ENCODE measurements at places on chromosomes 1 and 21.

GRCh38 chr1:201061049-201061448 is 37.5 kb upstream of the KIF21B start:
- DNase-seq: no peak

GRCh38 chr1:77465139-77465538 is 183.3 kb downstream of the AK5 start:
- DNase-seq: no peak

GRCh38 chr1:112141923-112142322 is 152.5 kb upstream of the KCND3 start:
- no peak for DNase-seq

DNA sequence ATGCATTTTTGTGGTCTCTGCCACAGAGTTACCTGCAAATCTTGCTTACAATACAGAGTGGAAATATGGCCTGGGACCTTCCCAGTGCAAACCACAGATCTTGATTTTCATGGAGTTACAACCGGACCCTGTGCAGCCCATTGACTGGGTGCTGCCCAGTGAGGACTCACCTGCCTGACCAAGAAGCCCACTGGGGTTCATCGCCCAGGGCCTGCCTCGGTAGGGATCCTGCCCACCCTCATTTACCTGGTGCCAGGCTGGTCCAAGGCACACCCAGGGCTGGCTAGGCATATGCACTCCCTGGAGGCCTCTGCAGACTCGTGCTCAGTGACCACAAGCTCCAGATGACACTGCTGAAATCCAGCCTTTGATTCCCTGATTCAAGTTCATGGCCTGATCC is 572.7 kb downstream of the NPHP4 start:
- DNase-seq: no peak

DNA sequence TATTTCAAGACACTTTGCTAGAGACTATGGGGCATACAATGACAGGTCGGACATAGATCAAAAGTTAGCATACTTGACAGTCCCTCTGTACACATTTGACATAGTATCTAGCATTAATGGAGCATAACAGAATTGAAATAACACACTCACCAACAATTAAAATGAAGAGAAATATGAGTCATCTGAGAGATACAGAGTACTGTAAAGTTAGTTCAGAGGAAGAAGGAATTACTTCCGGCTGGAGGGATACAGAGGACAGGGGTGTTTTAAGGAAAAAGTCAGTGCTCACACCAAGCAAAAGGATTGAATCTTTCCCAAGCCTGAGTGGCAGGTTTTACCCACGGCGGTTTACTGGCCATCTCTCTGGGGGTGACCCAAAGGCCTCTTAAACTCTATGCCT is 2.4 kb downstream of the ZMYND12 start:
- DNase-seq: no peak

DNA sequence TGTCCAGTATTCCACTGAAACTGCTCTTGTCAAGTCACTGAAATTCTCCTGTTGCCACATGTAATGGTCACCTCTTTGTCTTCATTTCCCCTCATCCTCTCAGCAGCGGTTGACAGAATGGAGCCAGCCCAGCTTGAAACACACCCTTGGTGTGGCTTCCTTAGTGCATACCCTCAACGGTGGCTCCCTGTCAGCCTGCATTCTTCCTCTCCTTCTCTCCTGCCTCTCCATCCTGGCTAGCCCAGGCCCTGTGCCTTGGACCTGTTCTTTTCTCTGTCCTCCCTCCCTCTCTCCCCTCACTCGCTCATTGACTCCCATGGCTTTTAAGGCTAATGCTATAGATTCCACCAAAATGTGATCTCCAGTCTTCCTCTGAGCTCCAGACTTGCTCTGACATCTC is 3.7 kb downstream of the FCMR start:
- no peak for DNase-seq

DNA sequence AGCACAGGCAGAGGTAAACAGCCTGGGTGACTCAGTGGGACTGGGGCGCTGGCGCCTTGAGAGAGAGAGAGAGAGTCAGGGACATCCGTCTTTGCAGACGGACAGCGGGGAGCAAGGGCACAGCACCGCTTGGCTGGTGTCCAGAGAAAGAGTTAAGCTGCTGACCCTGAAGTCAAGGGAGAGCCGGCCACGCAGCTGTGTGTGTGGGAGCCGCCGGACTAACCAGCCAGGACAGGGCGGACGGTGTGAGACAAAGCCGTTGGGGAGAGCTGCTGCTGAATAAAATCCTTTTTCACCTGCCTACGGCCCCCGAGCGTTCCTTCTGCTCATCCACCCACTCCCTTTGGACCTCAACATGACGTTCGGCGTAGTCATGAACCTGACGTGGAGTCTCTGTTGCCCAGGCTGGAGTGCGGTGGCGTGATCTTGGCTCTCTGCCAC is 14.5 kb downstream of the CFAP74 start:
- DNase-seq: no peak

DNA sequence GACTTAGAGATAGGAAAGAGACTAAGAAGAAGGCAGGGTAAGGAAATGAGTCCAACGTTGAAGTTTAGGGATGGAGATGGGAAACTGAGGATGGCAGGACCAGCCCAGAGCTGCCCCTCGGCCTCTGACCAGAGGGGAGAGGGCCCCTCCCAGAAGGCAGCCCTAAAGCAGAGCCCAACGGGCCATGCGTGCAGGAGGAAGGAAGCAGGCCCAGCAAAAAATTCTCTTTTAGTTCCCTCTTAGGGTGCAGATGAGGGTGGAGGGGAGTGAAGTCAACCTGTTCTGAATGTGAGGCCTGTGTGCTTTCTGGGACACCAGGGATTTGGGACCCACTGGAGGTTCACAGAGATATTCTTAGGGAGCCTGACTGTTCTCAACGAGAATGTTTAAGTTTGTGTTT is 225.4 kb downstream of the RHOU start:
- DNase-seq: no peak

DNA sequence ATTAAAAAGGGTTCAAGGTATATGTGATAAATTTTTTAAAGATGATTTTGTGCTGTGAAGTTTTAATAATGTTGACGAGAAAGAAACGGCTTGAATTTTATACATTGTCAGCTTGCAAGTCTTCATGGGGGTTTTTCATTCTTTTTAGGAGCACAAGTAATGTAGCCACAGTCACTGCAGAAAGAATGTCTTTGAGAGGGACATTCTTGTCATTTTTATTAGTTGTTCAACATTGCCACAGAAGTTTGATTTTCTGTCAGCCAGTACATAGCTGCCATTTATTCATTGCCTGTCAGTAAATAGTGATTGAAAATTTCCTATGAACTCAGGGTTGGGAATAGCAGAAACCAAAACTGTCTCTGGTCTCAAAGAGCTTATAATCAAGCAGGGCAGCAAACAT is 156.3 kb downstream of the DHRS3 start:
- no peak for DNase-seq

DNA sequence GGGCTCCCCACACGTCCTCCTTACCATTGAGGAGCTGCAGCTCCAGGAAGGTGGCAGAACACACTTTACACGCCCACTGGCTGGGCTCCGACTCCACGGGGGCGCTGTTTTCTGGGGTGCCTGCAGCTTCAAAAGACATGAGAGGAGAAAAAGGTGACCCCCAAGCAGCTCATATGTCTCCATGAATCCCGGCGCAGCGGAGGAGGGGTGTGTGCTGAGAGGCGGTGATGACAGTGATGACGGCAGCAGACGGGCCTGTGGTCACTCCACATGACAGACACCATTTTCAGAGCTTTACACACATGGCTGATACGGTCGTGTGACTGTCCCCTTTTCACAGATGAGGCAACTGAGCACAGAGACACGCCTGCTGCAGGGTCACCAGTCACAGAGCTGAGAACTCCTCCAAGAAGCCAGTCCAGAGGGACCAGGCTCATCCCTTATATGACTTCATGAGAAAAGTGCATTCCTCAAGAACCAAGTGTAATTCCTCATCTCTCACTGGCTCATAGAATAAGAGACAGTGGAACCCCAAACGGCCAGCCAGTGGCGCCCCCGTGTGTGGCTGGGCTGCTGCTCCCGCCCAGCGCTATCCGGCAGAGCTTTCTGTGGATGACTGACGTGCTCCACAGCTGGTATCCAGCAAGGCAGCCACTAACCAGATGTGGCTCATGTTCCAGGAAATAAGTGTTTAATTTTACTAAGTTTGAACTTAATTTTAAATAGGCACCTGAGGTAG is 31.9 kb downstream of the PRDM15 start:
- no peak for DNase-seq

DNA sequence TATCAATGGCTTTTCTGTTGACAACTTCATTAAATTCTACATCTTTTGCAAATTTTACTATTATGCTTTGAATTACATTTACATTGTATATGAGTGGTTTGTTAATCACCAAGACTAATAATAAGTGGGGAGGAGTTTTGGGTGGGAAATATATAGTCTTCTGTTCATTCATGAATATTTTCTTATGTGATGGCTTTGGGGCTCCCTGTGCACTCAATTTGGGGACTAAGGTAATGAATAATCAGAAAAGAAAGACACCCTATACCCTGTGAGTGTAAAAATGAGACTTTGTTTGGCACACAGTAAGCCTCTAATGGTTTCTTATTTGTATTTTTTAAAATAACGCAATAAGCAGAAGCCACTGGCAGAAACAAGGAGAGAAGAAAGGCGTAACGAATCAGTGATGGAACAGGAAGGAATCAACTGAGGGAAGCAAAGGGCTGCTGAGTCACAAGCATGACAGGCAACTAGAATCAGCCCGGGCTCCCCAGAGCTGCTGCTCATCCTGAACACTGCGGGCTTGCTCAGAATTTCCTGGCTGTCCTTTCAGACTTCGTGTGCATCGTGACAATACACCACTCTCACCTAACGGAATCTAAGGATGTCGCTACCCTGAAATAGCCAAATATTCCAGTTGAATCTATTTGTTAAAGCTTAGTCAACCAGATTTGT is 20.8 kb upstream of the RGS2 start:
- no peak for DNase-seq

DNA sequence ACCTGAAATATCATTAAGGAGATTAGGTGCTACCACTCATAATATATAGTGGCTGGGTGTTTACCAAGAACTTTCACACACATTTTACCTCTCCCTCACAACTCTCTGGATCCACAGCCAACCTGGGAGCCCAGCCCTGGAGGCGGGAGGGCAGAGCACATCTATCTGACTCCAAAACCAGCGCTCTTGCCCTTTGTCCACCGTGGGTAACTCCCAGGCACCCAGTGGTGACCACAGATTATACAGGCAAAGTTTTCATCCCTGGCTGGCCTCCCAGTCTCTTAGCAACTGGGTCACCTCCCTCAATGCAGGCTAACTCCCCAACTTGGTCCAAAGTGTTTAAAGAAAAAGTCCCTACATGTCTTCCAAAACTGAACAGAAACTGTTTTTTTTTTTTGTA is 2.4 kb downstream of the PAQR7 start:
- no peak for DNase-seq

GRCh38 chr1:192810253-192810880 is 1.5 kb downstream of the RGS2 start:
- DNase-seq: no peak

- DNase-seq: no peak
Measured at GRCh38 chr1:65174585-65174984, 26.6 kb downstream of the AK4 start.

GRCh38 chr21:45845063-45845769 is 136.4 kb upstream of the COL6A1 start:
- no peak for DNase-seq

DNA sequence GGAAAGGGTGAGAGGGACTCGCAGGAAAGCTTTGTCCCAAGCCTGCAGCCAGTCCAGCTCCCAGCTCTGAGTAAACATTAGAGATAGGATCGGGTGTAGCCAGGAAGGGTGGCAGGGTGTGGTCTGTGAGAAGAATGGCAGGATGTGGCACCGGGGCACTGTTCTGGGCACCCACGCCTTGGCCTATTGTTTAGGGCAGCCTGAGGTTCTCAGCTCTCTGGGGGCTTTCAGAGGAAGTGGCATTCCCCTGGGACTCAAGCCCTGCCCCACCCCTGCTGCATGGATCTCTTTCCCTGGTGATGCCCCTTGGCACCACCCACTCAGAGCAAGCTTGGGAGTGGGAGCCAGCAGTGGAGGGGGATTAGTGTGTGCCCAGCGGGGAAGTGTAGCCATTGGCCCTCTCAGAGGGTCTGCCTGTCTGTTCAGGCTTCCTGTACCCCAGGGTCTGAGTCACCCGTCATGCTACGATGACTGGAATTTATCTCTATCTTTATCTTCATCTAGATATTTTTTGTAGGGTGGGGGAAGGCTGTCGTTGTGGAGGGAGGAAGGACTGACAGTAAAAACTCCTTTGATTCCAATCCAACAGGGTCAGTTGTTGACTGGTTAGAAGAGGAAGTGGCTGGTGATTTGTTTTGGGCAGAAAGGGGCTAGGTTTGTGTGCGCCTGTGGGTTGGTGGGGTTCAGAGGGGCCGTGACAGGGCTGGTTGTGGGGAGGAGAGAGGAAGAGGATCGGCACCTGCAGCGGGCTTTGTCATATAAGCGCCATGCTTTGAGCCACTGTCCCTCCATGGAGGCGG is 31.6 kb downstream of the SOX13 start:
- no peak for DNase-seq

DNA sequence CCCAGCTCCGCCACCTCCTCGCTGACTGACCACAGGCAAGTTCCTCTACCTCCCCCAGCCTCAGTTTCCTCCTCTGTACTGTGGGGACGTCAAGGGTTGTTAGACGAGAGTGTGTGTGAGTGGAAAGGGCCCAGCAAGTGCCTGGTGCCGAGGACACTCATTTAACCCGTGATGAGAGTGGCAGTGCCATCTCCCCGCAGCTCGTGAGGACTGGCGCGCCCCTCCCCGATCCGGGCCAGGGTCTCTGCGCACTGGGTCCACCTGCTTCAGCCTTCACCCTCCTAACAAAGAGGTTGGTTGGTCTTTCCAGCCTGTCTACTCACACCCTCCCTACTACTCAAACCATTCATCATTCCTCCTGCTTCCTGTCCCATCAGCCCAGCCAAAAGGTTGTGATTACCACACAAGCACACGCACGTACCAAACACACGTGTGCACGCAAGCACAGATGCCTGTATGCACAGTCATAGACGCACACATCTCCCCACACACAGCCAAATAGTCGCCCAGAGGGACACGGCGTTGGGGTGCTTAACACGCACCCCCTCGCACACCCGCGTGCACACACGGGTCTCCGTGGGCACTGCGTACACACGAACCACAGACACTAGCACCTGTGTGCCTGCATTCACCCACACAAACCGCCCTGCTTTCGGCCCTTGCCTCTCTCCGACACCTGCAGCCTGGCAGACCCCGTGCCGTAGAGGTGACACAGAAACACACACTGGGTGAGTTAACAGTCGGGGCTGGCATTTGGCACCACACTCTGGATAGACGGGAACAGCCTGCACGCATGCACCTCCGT is 39.3 kb downstream of the TAS1R2 start:
- DNase-seq: no peak

- DNase-seq: no peak
Measured at GRCh38 chr1:218294546-218294945, 9.5 kb downstream of the RRP15 start.

- no peak for DNase-seq
Measured at GRCh38 chr1:84434081-84434769, 35.9 kb downstream of the DNASE2B start.

DNA sequence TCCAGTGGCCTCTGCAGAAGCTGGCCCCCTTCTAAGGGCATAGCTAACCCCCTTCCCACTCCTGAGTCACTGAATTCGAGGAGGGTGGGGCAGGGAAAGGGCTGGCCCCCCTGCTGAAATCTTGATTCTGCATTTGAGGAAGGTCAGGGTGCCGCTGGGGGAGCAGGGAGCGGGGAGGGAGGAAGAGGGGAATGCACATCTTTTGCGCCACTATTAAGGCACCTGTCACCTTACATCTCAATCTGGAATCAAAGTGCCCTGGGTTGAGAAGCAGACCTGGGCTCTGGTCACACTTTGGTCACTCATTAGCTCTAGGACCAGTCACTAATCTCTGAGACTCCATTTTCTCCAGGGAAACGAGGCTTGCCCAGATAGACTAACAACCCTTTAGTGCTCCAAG is 62.0 kb downstream of the TOR1AIP2 start:
- DNase-seq: no peak

- no peak for DNase-seq
Measured at GRCh38 chr21:18049461-18049860, 195.2 kb upstream of the CHODL start.

Measured in effector memory CD8-positive, alpha-beta T cell (primary cell).